ENCODE measurements at places on chromosomes 3 and 15.

DNA sequence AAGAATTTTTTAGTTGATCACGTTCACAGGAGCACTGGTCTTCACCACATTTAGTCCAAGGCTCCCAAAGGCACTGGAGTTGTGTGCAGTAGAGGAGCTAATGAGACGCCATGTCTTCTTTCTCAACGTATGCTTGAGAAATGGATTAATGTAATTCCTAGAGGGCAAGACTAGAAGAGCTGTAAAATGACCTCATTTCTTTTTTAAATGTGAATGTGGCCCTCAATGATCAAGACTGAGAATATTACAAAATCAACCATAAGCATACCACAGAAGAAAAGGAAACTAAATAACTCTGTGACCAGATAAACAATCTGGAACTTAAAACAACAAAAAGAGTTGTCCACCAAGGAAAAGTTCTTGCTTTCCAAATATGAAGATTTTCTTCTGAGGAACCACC lies 112.1 kb upstream of the THBS1 start:
- DNase-seq = no peak

DNA sequence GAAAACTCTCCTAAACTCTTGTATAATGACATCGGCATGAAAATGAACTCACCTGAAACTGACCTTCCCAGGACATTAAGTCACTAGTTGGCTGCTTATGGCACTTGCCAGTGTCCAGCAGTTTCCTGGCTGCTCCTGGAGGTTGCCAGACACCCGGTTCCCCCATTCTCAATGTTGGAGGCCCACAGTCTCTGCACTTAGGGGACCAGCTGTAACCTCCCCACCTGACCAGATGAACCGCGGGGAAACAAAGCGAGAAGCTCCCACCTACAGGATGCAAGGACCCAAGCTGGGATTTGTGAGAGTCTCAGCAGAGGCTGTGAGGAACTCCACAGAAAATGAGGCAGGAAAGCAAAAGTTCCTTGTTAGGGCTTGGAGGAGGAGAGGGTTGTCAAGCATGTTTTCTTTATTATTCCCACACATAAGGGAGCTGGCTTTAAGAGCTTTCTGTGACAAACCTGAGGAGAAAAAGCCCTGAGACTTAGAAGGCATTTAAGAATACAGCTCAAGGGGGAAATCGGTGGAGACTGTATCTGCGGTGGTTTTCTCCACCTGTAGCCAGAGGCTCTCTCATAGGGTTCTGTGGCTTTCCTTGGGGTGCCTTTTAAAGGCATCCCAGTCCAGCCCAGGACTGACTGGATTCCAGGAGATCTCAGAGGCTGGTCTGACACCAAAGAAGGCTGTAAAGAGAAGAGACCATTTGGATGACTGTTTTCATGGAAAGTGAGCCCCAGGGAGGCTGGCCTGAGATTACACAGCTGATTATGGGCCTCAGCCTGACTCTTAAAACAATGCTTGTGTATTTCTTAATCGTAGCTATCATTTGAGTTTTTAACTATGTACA lies 4.6 kb downstream of the TPM1 start:
- DNase-seq = no peak

DNA sequence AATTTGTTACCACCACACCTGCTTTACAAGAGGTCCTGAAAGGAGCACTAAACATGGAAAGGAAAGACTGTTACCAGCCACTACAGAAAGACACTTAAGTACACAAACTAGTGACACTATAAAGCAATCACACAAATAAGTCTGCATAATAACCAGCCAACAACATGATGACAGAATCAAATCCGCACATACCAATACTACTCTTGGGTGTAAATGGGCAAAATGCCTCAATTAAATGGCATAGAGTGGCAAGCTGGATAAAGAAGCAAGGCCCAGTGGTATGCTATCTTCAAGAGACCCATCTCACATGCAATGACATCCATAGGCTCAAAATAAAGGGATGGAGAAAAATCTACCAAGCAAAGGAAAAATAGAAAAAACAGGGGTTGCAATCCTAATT lies 106.8 kb upstream of the PRR23C start:
- DNase-seq = no peak

GRCh38 chr3:135082706-135083105 lies 287.6 kb downstream of the EPHB1 start:
- no peak for DNase-seq

DNA sequence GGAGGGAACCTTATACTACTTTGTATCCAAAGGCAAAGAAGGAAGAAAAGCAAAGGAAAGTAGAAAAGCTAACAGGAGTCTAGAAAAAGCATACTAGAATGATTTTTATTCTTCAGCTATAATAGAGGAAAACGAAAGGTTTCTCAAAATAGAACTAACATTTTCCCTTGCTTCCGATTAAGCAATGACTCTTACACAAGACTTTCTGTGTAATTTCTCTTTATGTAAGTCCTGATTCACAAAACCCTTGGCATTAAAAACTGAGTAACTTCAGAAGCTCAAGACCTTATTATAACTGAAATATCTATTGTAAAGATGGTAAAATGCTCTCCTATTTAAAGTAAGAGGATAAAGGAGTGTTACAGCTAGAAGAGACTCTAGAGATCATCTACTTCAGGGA lies 97.4 kb downstream of the DTWD1 start:
- no peak for DNase-seq

GRCh38 chr3:86788371-86788770 lies 202.6 kb downstream of the VGLL3 start:
- no peak for DNase-seq

DNA sequence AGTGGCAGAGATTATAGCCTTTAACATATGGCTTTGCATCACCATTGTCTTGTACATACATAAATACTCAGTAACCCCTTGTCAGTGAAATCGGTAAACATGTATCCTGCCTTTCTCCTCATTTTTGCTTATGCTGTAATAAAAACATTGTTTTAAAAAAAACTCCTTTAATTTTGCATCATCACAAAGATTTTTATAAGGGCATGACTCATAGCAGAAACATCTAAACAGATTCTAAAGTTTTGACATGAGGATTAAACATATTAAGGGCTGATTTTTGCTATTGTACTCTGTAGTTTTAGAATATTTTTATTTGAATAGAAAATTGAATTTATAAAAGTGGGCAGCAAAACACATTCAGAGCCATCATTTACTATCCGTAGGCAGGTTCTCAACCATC lies 275.9 kb downstream of the ZIC4 start:
- no peak for DNase-seq

DNA sequence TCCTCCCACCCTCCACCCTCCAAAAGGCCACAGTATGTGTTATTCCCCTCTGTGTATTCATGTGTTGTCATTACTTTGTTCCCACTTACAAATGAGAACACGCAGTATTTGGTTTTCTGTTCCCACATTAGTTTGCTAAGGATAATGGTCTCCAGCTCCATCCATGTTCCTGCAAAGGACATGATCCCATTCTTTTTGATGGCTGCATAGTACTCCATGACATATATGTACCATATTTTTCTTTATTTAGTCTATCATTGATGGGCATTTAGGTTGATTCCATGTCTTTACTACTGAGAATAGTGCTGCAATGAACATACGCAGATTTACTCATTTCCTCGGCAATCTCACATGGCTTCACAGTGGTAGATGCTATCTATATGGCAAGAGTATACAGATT lies 453.6 kb upstream of the CFAP20DC start:
- no peak for DNase-seq

DNA sequence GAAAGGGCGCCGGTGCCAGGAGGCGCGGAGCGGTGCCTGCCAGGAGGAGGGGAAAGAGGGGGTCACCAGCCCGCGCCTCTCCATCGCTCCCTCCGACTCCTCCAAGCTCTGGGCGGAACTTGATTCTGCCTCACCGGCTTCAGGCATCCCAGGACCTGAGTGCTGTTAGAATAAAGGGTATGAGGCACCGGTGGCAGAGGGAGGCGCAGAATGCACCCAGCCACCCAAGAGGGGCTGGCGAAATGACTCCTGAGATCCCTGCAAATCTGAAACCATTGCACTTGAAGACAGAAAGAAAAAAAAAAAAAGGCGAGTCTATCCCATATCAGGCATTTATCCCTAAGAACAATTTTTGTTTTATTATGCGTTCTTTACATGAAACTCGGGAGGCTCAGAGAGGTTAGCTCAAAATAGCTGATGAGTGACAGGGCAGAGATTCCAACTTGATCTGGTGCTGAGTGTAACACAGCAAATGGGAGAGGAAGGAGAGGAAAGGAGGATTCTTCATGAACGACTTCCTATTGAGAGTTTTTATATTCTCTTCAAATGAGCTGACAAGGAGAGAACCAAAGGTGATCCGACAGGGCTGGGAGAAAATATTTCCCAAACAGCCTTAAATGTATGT lies 157.0 kb upstream of the FRMD4B start:
- DNase-seq = no peak

DNA sequence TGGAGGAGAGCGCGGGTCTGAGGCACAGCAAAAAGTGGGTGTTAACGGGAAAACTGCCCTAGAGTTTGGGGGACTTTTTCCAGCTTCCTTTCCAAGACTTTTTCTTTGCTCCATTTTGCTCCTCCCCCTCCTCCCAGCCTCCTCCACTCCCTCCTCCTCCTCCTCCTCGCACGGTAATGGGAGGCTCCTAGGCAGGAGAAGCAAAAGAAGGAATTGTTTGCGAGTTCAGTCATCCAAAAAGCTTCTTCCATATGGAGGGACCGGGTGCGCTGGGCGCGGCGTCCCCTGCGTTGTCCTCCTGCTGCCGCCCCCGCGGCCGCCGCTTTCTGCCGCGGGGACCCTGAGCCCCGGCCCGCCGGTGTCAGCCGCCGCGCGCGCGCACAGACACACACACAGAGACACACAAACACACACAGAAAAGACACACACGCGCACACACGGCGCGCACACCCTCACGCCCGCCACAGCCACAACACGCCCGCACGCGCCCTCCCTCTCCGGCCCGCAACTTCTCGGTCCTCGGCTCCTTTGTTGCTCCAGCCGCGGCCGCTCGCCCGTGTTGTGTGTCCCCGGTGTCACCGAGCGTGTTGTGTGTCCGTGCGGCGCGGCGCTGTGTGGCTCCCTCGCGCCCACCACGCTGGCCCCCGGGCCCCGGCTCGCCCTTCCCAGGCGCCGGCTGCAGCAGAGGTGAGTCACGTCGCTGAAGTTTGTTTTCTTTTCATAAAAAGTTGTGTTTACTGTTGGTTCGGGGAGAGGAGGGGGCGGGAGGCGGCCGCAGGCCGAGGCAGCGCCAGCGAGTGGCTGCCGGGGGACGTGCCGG lies at the start of gene BOC:
TSS of gene BOC (plus strand) at position 228 of the 820 bp plus-strand sequence. CDS start 38,246 bp downstream, outside the sequence.
- DNase-seq = no peak

DNA sequence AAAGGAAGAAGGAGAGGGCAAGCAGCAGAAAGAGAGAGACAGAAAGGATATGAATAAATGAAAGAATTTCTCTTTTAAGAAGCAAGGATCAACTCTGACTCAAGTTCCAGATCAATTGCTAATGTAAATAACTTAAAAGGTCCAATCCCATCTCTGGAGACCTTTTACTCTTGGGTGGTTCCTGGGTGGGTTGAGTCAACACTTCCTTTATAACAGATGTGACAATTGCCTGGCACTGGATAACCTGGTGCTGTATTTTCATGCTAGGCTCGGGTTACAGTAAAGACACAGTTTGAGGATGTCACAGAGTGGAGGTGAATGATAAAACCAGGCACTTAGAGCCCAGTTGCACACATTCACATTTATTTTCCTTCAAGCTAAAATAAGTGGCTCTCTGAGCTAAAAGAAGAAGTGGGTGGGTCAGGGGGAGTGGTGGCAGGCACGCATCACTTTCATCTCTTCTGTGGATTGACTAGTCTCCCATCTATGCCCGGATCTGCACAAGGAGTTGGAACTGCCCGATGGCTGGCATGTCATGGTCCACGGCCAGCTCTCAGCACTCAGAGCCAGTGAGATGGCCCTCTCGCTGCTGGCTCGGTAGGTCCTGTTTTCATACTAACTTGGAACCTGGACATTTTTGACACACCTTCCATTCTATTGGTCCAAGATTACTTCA lies 465.8 kb downstream of the FOXP1 start:
- no peak for DNase-seq

- DNase-seq = no peak
These were observed 116.5 kb downstream of the SLC9A9 start for GRCh38 chr3:143731776-143732175.

- no peak for DNase-seq
These were observed 31.6 kb downstream of the PYDC2 start for GRCh38 chr3:191492601-191493000.

DNA sequence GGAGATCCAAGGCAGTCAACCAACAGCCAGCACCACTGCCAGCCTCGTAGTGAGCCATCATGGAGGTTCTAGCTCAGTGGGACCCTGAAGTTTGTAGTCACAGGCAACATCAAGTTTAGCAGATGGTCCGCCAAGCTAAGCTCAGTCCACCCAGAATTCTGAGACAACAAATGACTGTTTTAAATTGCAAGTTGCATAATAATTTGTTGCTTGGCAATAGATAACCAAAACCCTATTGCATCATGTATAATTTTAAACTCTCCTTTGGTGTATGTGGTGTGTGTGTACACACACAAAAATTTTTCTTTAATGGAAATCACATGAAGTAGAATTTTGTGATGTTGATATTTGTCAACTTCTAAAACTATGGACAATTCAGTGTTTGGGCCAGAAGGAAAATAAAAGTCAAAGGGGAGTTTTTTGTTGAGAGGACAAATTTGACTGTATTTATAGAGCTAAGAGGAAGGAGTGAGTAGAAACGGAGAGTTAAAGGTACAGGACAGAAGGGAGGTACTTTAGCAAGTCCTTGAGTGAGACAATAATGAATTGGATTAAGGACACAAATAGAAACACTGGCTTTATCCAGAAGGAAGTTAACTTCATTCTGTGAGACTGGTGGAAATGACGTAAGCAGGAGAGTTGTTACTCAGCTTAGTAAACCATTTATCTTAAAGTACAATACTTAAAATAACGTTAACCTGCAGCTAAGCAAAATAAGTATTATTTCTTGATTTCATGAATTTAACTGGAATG lies 83.6 kb downstream of the NCEH1 start:
- DNase-seq = no peak

GRCh38 chr15:25525741-25526140 lies 86.9 kb upstream of the UBE3A start:
- DNase-seq = no peak

DNA sequence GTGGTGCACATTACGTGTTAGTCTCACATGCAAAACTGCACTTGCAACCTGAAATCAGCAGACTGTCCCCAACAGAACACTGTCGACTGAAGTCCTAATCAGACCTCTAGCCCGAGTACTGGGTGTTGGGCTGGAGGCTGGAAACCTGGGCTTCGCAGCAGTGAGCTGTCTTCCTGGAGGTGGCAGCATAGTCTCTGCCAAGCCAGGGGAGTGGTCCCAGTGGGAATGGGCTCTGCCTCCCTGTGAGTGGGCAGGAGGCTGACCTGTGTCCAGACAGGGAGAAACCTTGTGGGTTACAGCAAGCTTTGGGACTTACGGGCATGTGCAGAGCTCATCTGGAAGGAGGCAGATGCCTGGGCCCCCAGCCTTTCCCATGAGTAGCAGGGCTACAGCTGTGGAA lies 38.2 kb upstream of the MYZAP start:
- DNase-seq = no peak

GRCh38 chr3:20076296-20076997 lies 36.2 kb downstream of the KAT2B start:
- no peak for DNase-seq

GRCh38 chr3:185807445-185808068 lies 17.3 kb downstream of the IGF2BP2 start:
- no peak for DNase-seq

- DNase-seq = no peak
These were observed 79.0 kb upstream of the CDV3 start for GRCh38 chr3:133494469-133494868.

GRCh38 chr3:25581335-25581734 lies 83.4 kb downstream of the TOP2B start:
- DNase-seq = no peak

GRCh38 chr3:12289524-12289923 lies 654 bp downstream of the PPARG start:
- no peak for DNase-seq

GRCh38 chr3:188796122-188796631 lies 375.6 kb upstream of the TPRG1 start:
- DNase-seq = no peak
